ENCODE measurements at places on chromosomes 11 and 22.

DNA sequence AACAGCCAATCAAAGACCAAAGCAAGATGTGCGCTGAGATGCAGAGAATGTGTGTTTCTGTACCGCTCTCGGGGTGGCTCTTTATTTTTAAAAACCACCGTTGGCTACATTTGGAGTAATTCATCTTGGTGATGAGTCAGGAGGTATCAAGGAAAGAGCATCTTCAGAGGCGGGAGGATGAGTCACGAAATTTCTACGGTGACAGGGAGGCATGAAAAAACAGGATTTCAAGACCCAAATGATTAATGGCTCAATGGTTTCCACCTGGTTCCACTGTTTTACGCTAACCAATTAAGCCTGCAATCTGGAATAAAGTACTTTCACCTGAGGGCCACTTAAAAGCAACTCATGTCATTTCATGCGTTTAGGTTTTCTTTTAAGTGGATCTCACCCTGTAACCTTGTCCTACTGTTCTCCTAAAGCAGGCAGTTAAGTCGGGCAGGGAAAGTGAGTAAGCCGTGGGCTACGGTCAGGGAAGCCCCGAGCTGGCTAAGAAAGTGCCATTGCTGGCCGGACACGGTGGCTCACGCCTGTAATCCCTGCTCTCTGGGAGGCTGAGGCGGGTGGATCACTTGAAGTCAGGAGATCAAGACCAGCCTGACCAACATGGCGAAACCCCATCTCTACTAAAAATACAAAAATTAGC lies 74.6 kb downstream of the CELSR1 start:
- no peak for DNase-seq

DNA sequence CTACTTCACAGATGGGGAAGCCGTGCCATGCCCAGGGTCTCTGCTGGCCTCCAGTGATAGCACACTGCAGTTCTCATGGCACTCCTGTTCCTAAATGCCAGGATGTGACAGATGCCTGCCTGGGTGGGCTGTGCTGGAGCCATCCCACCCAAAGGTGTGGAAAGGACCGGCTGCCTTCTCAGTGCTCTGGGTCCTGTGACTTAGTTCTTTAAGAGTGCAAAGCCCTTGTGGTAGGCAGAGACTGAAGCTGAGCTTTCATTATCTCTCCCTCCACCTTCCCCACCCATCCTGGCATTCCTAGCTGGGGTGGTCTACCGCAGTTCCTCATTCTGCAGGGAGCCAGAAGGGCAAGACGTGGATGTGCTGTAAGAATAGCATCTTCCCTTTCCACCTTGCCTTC lies 150.1 kb downstream of the CEP164 start:
- DNase-seq, result no peak

DNA sequence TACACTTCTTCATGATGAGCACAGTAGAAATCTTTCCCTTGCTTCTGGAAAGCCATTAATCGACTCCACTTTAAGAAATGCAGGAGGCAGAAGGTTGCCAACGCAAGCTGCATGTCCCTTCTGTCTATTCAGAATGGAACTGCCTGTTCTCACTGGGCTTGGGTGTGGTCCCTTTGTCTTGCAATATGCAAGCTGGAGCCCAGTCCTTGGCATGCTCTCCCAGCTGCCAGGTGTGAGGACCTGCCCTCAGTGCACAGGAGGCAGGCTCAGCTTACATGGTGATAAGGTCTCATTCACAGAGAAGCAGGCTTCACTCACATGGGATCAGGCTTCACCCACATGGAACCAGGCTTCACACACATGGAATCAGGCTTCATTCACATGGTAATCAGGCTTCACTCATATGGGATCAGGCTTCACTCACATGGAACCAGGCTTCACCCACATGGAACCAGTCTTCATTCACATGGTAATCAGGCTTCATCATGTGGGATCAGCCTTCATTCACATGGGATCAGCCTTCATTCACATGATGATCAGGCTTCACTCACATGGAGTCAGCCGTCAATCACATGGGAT lies 59.2 kb upstream of the USP47 start:
- DNase-seq, result no peak

DNA sequence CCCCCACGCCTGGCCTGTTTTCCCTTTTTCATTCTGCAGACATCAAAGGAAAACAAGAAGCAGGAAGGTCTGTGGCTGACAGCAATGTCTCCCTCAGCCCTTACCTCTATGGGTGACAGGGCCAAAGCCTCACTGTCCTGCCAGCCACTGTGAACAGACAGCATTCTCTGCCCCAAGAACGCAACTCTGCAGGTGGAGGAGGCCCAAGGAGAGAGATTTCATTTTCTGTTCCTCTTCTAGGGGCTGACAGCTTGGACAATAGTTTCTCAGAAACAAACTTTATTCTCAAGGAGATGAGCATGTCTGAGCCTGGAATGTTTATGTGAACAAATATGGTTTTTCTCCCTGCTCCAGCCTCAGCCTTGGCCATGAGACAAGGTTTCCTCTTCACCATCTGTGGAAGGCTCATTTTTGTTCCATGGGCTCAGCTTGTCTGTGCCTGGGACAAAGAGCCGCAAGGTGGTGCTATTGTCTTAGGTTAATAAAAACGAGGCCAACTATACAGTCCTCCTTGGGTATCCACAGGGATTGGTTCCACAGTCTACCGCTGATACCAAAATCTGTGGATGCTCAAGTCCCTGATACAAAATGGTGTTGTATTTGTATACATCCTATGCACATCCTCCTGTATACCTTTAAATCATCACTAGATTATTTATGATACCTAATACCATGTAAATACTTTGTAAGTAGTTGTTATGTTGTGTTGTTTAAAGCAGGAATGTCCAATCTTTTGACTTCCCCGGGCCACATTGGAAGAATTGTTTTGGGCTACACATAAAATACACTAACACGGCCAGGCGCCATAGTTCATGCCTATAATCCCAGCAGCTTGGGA lies 5.8 kb downstream of the PIWIL3 start:
- no peak for DNase-seq

GRCh38 chr11:73230931-73231330 lies 12.8 kb downstream of the P2RY2 start:
- no peak for DNase-seq

GRCh38 chr22:29625090-29625825 lies 21.8 kb downstream of the NF2 start:
- no peak for DNase-seq

- no peak for DNase-seq
Measured at GRCh38 chr11:120545813-120546212, 34.3 kb downstream of the GRIK4 start.

GRCh38 chr11:71543866-71544265 lies 4.4 kb upstream of the KRTAP5-9 start:
- no peak for DNase-seq

DNA sequence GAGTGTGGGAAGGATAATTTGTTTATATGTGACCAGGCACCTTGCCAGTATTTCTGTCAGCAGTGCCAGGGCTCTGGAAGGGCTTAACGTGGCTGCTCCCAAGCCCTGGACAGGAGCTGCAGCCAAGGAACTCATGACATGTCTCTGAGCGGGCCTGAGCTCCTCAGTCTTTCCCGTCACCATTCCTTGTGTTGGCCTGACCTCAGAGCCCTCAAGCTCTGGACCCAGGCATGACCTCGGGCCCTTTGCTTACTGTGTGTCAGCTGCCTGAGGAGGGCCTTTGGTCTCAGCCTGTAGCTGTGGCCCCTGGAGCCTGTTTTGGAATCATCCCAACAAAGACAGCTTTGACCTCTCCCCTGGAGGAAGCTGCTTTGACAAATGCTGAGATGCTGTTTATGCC lies 264.1 kb upstream of the PLET1 start:
- DNase-seq, result no peak

DNA sequence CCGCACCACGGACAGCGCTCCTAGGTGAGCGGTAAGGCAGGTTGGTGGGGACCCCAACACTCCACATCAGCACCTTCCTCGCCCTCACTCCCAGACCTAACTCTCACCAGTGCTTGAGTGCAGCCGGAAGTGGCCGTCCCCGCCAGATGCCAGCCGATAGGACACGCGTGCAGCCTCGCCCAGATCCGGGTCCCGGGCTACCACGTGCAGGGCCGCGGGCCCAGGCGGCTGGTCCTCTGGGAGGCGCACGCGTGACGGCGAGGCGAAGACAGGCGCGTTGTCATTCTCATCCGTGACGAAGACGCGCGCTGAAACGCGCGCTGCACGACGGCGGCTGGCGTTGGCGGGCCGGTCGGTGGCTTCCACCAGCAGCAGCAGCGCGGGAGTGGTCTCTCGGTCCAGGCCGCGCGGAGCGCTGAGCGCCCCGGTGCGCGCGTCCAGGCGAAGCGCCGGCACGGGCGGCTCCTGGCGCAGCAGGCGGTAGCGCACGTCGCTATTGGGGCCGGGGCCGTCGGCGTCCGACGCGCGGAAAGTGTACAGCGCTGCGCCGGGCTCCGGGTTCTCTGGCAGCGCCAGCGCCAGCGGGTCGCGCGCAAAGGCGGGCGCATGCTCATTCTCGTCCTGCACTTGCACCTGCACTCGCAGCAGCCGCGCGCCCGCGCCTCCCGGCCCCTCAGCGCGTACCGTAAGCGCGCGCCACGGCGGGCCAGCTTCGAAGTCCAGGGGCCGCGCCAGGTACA lies 10.8 kb upstream of the TPP1 start:
- no peak for DNase-seq

GRCh38 chr11:123429336-123429735 lies 733 bp upstream of the GRAMD1B start:
- no peak for DNase-seq

- no peak for DNase-seq
Measured at GRCh38 chr11:20310596-20311394, 52.7 kb upstream of the HTATIP2 start.

- no peak for DNase-seq
Measured at GRCh38 chr22:30516273-30516672, 10.8 kb upstream of the SEC14L4 start.

DNA sequence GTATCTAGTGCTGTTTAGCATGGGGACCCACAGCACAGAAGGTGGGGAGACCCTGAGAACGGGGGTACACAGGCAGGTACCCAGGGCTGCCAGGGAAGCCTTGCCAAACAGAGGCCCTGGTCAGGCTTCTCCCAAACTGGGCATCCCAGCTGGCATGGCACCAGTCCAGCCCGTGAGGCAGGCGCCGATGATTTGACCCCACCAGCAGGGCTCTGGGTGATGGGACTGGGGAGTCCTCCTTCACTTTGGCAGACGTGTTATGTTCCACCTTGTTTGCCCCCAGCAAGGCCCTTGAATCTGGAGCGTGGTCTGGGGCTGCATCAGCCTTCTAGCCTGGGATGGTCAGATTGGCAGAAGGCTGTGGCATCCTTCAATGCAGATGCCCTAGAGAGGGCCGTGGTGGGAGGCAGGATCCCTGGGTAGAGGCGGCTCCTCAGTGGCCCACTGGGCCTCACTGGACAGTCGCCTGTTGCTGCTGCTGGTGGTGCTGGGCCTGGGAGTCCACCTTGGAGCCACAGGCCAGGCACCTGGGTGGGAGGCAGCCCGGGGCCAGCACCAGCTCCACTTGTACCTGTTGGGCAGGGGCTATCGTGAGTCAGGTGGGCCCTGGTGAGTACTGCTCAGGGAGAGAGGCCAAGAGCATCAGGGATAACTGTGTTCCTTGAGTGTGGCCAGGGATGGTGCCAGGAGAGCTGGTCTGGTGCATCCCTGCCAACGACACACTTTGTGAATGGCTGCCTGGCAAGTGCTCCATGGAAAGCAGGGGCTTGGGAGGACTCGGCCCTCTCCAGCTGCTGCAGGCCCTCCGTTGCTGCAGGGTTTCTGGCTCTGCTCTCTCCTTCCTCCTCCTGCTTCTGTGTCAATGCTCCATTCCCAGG lies 3.3 kb downstream of the ADORA2A start:
- DNase-seq, result no peak

DNA sequence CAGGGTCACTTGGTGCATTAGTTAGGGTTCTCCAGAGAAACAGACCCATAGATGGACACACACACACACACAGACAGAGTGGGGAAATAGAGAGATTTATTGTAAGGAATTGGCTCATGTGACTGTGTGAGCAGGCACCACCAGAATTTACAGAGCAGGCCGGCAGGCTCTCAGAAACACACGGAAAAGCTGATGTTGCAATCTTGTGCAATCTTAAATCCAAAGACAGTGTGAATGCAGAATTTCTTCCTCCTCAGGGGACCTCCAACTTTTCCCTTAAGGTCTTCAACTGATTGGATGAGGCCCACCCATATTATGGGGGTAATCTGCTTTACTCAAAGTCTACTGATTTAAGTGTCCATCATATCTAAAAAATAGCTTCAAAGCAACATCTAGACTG lies 49.8 kb downstream of the APIP start:
- no peak for DNase-seq

DNA sequence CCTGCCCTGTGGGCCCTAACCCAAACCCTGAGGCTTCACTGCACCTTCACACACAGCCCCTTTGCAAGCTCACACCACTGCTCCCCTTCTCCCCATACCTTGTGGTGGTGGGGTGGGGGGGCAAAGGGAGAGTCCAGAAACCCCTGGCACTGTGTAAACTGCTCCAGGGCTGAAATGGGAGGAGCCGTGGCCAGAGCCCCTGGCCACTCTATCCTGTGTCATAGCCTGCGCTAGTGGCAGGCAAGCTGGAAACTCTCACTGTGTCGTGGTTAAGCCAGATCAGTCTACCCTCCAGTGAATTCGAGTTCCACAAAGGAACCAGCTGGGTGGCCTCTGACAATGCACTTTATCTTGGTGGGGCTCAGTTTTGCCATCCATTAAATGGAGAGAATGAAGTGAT lies 8.4 kb upstream of the SYT13 start:
- DNase-seq, result no peak

- DNase-seq, result no peak
Measured at GRCh38 chr22:36162127-36163034, 1.8 kb upstream of the APOL3 start.

- DNase-seq, result no peak
Measured at GRCh38 chr22:36478966-36479365, 2.5 kb downstream of the TXN2 start.

GRCh38 chr11:119229741-119230140 lies 23.6 kb downstream of the CBL start:
- DNase-seq, result no peak

GRCh38 chr22:29201782-29202181 lies 3.9 kb upstream of the EMID1 start:
- DNase-seq, result no peak

- DNase-seq, result no peak
Measured at GRCh38 chr11:118194835-118195627, 18.6 kb upstream of the SCN2B start.

GRCh38 chr11:107477820-107478219 lies 20.2 kb upstream of the CWF19L2 start:
- DNase-seq, result no peak

Data from activated T-helper 2 cell treated with anti-CD3 and anti-CD28 coated beads, Interferon-gamma antibody, Interleukin-2, Interleukin-4, amounts not matched to agents 10 μg/mL and 5 μg/mL and 100 μg/mL, durations not matched to agents 14 hours and 24 hours and 36 hours (primary cell).